ENCODE measurements at places on chromosomes 2 and 18. TPM values are rescaled to one million over a fixed set of nuclear protein-coding genes. Genes with fewer than 3 reads are reported as not detected.

DNA sequence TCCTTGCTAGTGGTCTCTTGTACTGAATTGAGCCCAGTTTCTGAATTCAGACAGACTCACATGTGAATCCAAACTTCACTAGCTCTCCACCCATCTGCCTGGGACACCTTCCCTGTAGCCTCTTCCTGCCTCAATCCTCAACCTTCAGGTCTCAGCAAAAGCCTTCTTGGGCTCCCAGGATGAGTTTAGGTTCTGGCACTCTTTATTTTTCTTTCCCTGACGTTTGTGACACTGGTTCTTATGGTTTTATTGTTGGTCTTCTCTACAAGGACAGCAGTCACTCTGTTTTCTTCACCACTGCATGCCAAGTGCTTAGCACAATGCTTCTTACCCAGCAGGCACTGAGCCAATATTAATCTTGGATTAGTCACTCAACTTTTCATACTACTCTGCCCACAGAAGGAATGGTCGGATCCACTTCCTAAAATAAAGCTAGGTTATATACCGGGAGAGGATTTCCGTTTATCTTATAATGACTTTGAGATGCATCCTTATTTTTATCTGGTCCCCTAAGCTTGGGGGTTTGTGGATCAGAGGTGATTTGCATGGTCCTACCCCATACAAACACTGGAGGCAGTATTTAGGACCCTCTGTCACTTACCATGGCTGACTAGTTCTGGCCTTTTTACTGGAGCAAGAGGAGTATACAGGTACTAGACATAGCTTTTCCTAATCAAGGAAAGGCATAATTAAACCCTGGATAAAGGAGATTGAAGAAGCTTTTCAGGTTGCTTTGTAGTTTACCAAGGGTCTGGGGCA lies 186.3 kb downstream of the MYCN start:
- H3K36me3 ChIP-seq = no peaks in the 10 kb centered on the region
- no peaks in the 10 kb centered on the region for H3K4me1 ChIP-seq
- no peak for DNase-seq
- no peaks in the 10 kb centered on the region for H3K27me3 ChIP-seq
- H3K27ac ChIP-seq = no peak overlapping the region

DNA sequence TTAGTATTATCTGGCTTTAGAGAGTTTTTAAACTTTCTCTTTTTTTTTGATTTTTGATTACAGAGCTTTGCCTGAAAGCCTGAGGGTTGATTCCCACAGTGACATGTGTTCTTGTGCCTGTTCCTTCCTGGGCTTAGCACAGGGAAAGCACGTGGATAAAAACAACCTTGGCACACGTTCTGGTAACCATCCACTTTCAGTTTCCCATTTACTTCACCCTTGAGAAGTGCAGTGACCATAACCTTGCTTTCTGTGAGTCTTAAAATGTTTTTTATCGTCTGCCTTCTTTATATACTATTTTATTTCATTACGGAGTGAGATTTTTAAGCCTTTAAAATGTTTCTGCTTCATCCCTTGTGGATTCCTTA lies 11.5 kb downstream of the CD226 start:
- H3K27me3 ChIP-seq = no peaks in the 10 kb centered on the region
- DNase-seq = no peak
- no peak overlapping the region for H3K27ac ChIP-seq
- H3K4me3 ChIP-seq = no peak overlapping the region
- no peaks in the 10 kb centered on the region for H3K4me1 ChIP-seq
- no peaks in the 10 kb centered on the region for H3K36me3 ChIP-seq

DNA sequence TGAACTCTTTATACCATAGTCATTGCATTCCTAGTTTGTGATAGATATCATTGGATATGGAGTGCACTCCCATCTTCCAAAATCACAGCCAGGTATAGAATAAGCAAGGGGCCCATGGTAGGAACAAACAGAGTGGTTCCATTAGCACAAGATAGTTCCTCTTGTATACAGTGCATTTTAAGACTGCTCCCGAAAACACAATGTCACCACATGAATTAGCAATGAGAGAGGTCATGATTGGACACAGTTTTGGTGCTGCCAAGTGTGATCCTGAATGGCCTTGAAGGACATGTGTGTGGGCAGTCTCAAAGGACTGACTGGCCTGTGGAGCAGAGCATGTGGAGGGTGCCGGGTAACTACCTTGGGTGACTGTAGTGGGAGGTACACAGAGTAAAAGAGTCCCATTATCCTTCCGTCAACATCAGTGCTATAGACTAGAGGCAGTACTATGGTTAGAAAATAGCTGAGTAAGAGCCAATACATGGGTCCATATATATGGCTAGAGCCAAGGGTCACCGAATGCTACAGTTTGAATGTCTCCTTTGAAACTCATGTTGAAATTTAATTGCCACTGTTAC lies 549.9 kb downstream of the DSC3 start:
- H3K4me3 ChIP-seq = no peak overlapping the region
- H3K36me3 ChIP-seq = no peaks in the 10 kb centered on the region
- no peaks in the 10 kb centered on the region for H3K27me3 ChIP-seq
- DNase-seq = no peak

DNA sequence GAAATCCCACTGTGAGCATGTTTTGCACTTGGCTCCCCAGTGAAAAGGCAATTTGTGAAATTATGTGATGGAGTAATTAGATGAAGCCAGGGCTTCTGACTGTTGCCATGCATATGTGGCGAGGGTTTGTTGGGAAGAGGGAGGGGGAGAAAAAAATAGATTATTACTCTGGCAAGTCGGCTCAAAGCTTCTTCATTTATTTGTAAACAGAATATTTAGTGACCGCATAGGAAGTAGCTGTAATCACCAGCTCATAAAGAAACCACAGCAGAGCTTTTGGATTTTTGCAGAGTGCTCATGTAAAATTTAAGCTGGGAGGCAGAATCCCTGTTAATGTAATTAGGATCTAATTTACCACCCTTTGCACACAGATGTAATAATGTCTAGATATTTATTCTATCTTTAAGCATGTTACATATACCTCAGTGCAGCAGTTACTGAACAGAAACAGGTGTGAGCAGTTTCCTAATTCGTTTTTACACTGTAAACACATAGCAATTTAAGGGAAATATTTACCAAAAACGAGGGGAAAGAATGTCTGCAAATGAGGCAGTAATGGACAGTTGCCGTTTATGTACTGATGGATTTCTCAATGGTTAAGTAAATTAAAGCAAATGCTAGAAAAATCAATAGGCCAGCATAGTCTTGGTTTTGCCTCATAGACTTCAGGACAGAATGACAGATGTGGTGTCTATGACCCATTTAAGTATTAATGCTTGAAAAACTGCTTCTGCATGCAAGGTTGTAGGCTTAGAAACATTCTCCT lies 87.9 kb downstream of the MEIS1 start:
- no peak overlapping the region for H3K27ac ChIP-seq
- H3K4me1 ChIP-seq = no peaks in the 10 kb centered on the region
- H3K27me3 ChIP-seq = no peaks in the 10 kb centered on the region
- H3K4me3 ChIP-seq = no peak overlapping the region
- no peak for DNase-seq
- H3K36me3 ChIP-seq = no peaks in the 10 kb centered on the region

GRCh38 chr18:12231040-12231882 lies 22.9 kb upstream of the CIDEA start:
- H3K4me1 ChIP-seq = no peaks in the 10 kb centered on the region
- no peak for DNase-seq
- no peak overlapping the region for H3K27ac ChIP-seq
- no peaks in the 10 kb centered on the region for H3K36me3 ChIP-seq
- H3K4me3 ChIP-seq = no peak overlapping the region

The C1QL2 gene
- 11.6 TPM for total RNA-seq

The IL36B gene
- not detected for total RNA-seq

- no peaks in the 10 kb centered on the region for H3K36me3 ChIP-seq
- no peaks in the 10 kb centered on the region for H3K4me1 ChIP-seq
- DNase-seq = no peak
- no peak overlapping the region for H3K27ac ChIP-seq
- H3K27me3 ChIP-seq = no peaks in the 10 kb centered on the region
- H3K4me3 ChIP-seq = no peak overlapping the region
Observed at GRCh38 chr2:162929571-162929970, 91.0 kb upstream of the KCNH7 start.

The TIGD1 gene
- total RNA-seq = 0.53 TPM

All from ascending aorta (tissue), 2 donors.